Caco-2 (cell line): ENCODE measurements at places on chromosomes 6 and 20. TPM values are rescaled to one million over a fixed set of nuclear protein-coding genes. Genes with fewer than 3 reads are reported as not detected.

- no peak overlapping the region for H3K27ac ChIP-seq
- H3K36me3 ChIP-seq: no peaks in the 10 kb centered on the region
- no peaks in the 10 kb centered on the region for H3K27me3 ChIP-seq
- H3K4me1 ChIP-seq: peaks cover 7% of the 10 kb centered on the region; the same call in 1 of the 2 replicates
- no peak overlapping the region for H3K4me3 ChIP-seq
These were observed 11.0 kb downstream of the ECT2L start for GRCh38 chr6:138806889-138807288.

GRCh38 chr6:165200178-165200577, 109.2 kb downstream of the C6orf118 start:
- H3K4me3 ChIP-seq: no peak overlapping the region
- H3K27ac ChIP-seq: no peak overlapping the region
- no peaks in the 10 kb centered on the region for H3K4me1 ChIP-seq
- DNase-seq: no peak
- no peaks in the 10 kb centered on the region for H3K27me3 ChIP-seq

TRIM15 gene
- 5.2 and 6.9 TPM in 2 replicates for total RNA-seq

- H3K4me3 ChIP-seq: no peak overlapping the region
- no peaks in the 10 kb centered on the region for H3K4me1 ChIP-seq
- H3K27me3 ChIP-seq: no peaks in the 10 kb centered on the region
- H3K27ac ChIP-seq: no peak overlapping the region
- H3K36me3 ChIP-seq: no peaks in the 10 kb centered on the region
These were observed 260.1 kb upstream of the SGK1 start for GRCh38 chr6:134577998-134578397.

DNA sequence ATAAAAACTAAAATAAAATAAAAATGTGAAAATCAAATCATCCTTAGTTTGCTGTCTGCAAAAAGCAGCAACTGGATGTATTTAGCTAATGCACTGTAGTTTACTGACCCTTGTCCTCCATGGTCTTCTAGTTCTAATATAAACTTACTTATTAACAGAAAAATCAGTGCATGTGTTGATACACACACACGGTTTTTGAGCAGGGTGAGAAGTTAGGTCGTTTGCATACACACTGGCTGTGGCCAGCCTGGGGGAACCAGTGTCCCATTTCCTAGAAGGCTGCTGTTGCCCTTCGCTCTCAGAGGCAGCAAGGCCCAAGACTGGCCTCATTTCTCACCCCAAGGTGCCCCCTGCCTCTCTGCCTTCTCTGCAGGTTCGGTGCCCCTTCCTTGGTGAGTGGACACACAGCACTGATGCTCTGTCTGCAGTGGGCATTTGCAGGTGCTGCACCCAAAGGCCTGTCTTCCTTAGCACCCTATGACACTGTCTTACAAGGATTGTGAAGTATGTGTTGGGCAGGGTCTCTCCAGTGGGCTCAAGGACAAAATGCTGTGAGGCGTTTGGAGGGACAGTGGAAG, 168.5 kb downstream of the SCP2D1 start:
- H3K4me1 ChIP-seq: peaks cover 8% of the 10 kb centered on the region; the same call in 1 of the 2 replicates
- H3K27ac ChIP-seq: no peak overlapping the region
- no peak for DNase-seq
- no peaks in the 10 kb centered on the region for H3K36me3 ChIP-seq
- no peaks in the 10 kb centered on the region for H3K27me3 ChIP-seq

CLDN20 gene
- total RNA-seq: not detected in 2 replicates

DNA sequence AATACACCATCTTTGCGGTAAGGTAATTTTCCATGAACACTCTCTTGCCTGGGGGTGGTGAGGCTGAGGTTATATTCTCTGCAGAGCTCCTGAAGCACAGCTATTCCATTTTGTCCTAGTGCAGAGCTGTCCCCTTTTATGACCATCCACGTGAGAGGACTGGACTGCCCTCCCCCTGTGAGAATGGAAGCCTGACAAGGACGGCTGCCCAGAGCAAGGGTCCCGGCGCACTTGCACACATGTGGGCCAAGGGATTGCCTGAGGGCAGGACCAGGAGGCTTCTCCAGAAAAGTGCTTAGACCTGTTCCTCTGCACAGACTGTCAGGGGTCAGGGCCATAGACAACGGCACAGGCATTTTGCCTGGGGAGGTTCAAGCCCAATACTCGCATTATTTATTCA, 48.2 kb downstream of the SLC22A23 start:
- peaks cover 91% of the 10 kb centered on the region for H3K4me1 ChIP-seq
- DNase-seq: peak; percentile 47
- H3K4me3 ChIP-seq: no peak overlapping the region
- H3K36me3 ChIP-seq: 0 out of 2 replicates have a peak, but pooled peaks cover 3% of the 10 kb centered on the region
- H3K27me3 ChIP-seq: no peaks in the 10 kb centered on the region

EFCAB8 gene
- 1.8 and 2.0 TPM in 2 replicates for total RNA-seq

GRCh38 chr20:32779500-32780211, 17.5 kb downstream of the DNMT3B start:
- H3K27ac ChIP-seq: no peak overlapping the region
- no peak overlapping the region for H3K4me3 ChIP-seq
- peaks cover 31% of the 10 kb centered on the region for H3K4me1 ChIP-seq
- peak; percentile 58 for DNase-seq

- no peak overlapping the region for H3K4me3 ChIP-seq
- DNase-seq: no peak
- no peaks in the 10 kb centered on the region for H3K4me1 ChIP-seq
- no peaks in the 10 kb centered on the region for H3K27me3 ChIP-seq
- H3K36me3 ChIP-seq: no peaks in the 10 kb centered on the region
These were observed 19.0 kb downstream of the CEP85L start for GRCh38 chr6:118632359-118632758.

DNA sequence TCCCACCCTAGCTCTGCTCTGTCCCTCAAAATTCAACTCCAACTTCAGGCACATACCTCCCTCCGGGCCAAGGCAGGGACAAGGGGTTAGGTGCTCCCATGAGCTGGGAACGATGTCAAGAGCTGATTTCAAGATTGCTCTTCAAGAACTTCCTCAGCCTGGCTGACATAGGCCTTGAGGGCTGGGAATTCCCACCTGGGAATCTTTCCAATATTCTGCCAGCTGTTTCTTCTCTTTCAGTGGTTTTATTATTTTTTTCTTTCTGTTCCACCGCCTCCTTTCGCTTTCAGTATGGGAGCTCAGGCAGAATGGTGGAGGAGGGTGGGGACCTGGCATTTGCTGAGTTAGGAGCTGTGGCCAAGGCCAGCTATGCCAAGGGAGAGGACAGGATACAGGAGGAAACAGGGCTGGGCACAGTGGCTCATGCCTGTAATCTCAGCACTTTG, 33.7 kb downstream of the SRSF3 start:
- no peak for DNase-seq
- H3K27me3 ChIP-seq: no peaks in the 10 kb centered on the region
- H3K36me3 ChIP-seq: no peaks in the 10 kb centered on the region
- H3K4me3 ChIP-seq: no peak overlapping the region

- no peak for DNase-seq
- no peaks in the 10 kb centered on the region for H3K36me3 ChIP-seq
- H3K4me3 ChIP-seq: peak overlapping the region; percentile 68
- peak overlapping the region; percentile 88 for H3K27ac ChIP-seq
These were observed 640 bp downstream of the SAYSD1 start for GRCh38 chr6:39114388-39114703.

DNA sequence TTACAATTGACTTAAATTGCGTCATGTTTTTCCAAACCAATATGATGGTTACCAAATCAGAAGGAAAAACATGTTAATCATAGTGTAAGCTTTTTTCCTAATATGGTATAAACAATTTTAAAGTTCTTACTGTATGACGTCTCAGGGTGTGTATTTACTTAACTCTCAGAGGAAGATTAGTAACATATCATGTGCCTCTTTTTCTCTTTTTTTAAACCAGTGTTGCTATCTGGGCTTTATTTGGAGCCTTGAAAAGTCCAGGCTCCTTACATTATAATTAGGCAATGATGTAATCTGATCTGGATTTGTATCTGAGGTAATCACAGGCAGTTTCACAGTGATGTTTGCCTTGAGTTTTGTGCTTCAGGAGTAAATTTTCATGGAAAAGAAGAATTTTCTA, 20.4 kb upstream of the RAB23 start:
- H3K4me3 ChIP-seq: no peak overlapping the region
- H3K27me3 ChIP-seq: no peaks in the 10 kb centered on the region
- no peaks in the 10 kb centered on the region; the same call in 1 of the 2 replicates for H3K4me1 ChIP-seq
- H3K36me3 ChIP-seq: no peaks in the 10 kb centered on the region
- H3K27ac ChIP-seq: no peak overlapping the region

GRCh38 chr6:81383472-81383871, 369.0 kb downstream of the TENT5A start:
- no peaks in the 10 kb centered on the region for H3K36me3 ChIP-seq
- no peaks in the 10 kb centered on the region for H3K27me3 ChIP-seq
- H3K4me1 ChIP-seq: peaks cover 8% of the 10 kb centered on the region
- no peak overlapping the region for H3K27ac ChIP-seq

DNA sequence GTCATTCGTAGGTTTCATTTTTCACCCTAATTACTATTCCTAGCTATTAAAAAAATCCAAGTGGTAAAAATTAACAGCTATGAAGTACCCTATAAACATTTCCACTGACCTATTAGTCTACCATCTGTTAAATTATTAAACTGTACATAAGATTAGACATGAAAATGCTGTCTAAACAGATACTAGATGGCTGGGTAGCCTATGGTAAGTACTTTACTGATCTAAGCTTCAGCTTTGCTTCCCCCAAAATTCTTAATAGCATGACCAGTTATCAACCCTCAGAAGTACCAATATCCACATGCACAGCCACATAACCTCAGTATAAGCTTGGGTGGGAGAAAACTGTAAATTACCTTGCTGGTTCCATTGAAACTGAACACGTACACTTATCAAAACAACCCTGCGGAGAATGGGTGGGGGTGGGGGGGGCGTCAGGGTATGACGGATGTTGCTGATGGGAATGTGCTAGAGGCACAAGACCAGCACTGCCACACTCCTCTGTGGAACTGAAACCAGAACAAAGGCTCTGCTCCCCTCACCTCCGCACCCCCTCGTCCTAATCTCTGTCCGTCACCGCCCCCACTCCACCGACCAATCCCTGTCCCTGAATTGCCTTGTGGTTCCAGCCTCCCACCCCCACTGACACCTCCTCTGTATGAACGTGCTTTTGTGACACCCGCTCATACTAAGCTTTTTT, 45.3 kb downstream of the B4GALT5 start:
- no peak for DNase-seq
- H3K4me3 ChIP-seq: no peak overlapping the region
- H3K27me3 ChIP-seq: no peaks in the 10 kb centered on the region
- H3K4me1 ChIP-seq: peaks cover 41% of the 10 kb centered on the region
- no peak overlapping the region for H3K27ac ChIP-seq
- H3K36me3 ChIP-seq: no peaks in the 10 kb centered on the region

EYS gene
- total RNA-seq: not detected in 2 replicates

DNA sequence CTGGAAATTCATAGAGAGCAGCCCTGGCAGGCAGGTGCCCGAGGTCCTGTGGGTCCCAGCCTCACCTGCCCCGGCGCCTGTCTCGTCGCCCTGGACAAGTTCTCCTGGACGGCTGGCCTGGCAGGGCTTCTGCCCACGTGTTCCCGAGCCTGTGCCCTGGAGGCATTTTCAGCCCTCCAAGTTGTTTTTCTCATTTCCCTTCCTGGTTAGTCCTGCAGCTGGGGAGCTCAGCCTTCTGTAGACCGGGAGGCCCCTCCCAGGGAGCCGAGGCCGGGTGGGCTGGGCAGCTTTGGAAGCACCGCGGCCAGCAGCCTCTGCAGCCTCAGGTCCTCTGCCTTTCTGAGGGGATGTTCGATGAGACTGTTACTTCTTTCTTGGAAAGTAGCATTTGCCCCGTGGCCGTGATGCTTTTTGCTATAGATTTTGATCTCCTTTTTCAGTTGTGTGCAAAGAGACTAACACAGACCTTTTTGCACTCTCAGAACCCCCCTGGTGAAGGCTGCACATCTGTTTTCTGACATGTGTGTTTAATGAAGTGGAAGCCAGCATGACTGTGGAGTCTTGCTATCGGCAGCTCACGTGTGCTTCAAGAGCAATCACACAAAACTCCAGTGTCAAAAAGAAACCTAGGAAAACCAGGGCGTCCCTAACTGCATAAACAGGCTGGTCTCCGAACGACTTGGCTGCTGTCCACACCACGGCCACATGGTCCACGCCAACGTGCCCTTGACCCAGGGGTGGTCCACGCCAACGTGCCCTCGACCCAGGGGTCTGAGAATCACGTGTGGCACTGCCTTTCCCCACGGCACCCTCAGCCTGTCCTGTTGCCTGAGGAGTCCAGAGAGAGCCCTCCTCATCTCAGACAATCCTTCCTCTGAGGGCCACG, 207.5 kb downstream of the SMOC2 start:
- DNase-seq: no peak
- H3K36me3 ChIP-seq: no peaks in the 10 kb centered on the region
- no peaks in the 10 kb centered on the region for H3K27me3 ChIP-seq
- no peak overlapping the region for H3K4me3 ChIP-seq
- no peak overlapping the region for H3K27ac ChIP-seq

ZNF343 gene
- total RNA-seq: 8.0 and 11.0 TPM in 2 replicates

DNA sequence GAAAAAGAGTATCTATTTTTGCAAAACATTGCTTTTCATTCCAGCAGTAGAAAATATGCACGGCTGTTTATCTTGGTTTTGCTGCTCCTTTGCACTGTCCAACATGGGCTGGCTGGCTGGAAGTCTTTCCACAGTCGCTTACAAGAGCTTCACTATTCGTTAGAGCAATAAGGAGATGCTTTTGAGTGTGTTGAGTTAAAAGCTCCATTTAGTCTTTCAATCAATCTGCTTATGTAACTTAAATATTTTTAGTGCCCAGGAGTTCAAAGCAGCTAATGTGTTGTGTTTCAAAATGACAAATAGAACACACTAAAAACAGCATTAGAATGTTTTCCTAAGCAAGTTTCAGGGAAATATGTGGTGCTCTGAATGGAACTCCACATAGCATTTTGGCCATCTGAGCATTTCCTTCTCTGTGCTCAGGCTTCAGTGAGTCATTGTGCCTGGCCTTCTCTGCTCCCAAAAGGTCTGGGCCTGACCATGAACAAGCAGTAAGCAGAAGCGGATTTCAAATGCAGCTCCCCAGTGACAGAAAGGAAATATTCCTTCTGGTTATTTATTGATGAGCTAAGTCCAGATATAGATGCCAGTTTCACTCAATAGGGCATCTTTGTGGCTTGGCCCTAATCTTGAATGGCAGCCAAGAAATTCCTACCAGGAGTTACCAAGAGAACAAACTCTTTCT, 580.3 kb downstream of the TENT5A start:
- H3K27ac ChIP-seq: no peak overlapping the region
- H3K4me3 ChIP-seq: no peak overlapping the region
- DNase-seq: no peak
- no peaks in the 10 kb centered on the region for H3K36me3 ChIP-seq
- H3K27me3 ChIP-seq: no peaks in the 10 kb centered on the region
- H3K4me1 ChIP-seq: no peaks in the 10 kb centered on the region

IMPG1 gene
- total RNA-seq: not detected in 2 replicates

GRCh38 chr20:51540580-51540979, 1.9 kb downstream of the NFATC2 start:
- H3K27me3 ChIP-seq: no peaks in the 10 kb centered on the region
- DNase-seq: no peak
- no peaks in the 10 kb centered on the region for H3K36me3 ChIP-seq
- no peak overlapping the region; the same call in 1 of the 2 replicates for H3K4me3 ChIP-seq
- H3K27ac ChIP-seq: peak overlapping the region; percentile 26

DNA sequence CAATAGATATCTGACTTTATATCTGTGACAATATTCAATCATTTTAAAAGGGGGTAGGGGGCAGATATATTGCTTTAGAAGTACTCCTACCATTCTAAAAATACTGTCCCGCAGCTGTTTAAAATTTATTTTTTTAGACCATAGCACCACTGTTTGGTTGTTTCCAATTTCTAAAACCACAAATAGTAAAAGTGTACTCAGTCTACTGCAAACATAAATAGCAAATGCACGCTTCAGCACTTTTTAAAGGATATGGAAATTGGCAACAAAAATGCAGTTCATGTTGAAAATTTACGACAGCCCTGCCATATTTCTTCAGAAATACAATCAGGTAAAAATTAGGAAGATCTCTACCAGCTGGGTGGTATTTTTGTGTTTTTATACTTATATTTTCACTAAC, 132.0 kb upstream of the RUNX2 start:
- H3K4me3 ChIP-seq: no peak overlapping the region
- H3K27ac ChIP-seq: no peak overlapping the region
- DNase-seq: no peak
- peaks cover 16% of the 10 kb centered on the region for H3K4me1 ChIP-seq
- no peaks in the 10 kb centered on the region for H3K27me3 ChIP-seq
